ENCODE measurements at places on chromosomes 4 and X.

DNA sequence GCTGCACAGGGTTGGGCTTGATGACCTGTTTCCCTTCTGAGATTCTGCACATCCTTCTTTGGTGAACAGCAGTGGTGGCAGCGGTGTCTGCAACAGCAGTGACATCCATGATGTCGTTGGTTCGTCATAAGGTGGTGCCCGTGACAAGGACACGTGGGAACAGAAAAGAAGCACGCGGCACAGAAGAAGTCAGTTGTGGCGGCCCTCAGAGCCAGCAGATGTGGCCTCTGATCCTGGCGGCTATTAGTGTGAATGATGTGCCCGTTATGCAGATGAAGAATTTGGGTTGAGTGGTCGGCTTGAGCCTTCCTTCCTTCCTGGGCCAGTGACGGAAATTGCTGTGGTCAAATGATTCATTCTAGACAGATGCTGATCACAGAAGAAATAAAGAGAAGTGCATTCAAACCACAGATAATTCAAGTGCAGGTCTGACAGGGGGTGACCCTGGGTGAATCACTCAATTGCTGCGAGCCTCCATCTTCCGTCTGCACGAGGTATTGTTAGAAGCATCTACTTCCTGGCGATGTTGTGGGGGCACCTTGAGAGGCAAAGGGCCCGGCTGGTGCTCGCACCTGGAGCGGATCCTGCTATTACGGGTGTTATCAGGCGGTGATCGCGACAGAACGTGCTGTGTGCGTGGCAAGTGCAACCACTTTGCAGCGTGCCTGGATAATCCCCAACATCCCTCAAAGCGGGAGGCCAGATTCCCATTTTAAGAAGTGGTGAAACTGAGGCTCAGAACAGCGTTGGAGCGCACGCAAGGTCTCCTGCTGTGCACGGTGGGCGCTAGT is 215.2 kb upstream of the PSAPL1 start:
- peak; percentile 94 for DNase-seq

DNA sequence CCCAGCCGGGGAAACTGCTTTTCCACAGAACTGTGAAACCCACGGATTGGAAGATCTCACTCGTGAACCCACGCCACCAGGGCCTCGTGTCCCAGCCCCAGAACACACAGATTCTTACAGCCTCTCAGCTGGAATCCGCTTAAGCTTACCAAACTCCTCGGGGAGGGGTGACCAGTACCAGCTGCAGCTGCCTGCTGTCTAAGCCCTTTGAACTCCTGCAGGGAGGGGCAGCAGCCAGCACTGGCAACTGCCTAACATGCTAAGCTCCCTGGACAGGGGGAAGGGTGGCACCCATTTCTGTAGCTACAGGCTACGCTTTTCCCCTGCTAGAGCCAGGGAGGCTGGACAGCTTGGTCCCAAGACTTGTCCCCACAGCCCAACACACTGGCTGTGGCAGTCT is 38.4 kb downstream of the TBL1X start:
- DNase-seq = no peak

GRCh38 chr4:152626790-152627189 is 53.0 kb downstream of the TMEM154 start:
- no peak for DNase-seq

GRCh38 chr4:72942565-72942964 is 127.0 kb downstream of the COX18 start:
- no peak for DNase-seq

DNA sequence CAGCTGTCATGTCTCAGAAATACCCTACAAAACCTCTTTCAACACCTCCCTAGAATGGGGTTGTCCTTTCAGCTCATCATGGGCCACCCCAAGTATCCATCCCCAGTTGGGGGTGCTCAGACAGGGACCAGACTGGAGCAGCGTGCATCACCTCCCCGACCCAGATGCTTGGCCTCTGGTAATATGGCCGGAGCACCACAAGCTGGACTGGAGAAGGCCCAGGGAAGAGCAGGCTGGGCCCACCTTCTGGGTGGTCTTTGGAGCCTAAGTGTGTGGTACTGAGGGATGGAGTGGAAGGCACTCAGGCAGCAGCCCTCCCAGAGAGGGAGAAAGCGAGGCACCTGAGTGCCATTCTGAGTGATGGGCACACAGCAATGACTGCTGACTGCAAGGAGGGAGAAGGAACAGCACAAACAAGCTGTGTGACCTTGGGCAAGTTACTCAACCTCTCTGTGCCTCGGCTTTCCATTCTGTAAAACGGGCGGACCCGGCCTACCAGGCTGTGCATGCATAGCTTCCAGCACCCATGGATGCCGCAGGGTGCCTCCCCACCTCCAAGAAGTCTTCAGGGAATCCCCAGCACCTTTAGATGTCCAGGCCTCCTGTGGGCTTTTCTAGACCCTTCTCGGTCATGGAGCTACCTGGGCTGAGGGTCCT is 228.2 kb downstream of the AFAP1 start:
- DNase-seq = no peak

GRCh38 chr4:57023104-57023503 is 44.4 kb downstream of the POLR2B start:
- peak; percentile 57 for DNase-seq

DNA sequence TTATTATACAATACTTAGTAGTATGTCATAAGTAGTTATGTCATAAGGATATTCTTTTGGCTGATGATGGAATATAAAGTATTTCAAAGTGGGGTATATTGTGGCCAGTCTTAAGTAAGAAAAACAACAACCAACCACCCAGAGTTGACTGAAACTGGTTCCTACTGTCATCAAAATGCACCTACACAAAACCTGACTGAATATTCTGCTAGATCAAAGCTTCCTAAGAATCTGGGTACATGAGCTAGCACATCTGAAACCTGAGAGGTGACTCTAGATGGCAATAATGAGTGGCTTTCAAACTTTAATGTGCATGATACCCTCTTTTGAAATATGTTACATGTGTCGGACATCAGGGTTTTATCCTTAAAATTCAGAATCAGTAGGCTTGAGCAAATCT is 60.4 kb downstream of the REELD1 start:
- DNase-seq = no peak

DNA sequence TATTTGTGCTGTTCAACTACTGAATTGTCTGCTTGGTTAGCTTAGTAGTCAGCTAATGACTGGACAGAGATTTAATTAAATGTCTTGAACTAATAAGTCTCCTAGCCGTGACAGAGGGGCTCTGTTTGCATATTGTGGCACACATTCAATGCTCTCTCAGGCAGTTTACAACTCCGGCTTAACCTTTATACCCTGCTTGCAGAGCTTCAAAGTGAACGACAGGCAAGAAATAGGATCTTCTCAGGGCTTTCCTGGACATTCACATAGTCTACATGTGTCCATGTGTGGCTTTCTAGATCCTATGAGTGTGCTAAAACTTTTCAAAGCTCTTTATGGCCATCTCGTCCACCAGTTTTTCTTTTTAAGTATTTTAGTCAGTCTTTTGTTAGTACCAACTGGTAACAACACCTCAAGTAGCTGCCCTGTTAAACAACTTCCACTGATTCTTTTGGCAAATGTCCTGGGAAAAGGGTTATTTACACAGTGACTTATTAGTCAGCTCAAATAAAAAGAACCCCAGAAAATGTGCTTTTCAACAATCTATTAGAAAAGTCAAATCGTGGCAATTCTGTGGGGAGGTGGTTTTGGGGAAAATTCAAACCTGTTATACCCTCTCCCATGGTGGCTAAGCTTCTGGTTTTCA is 28.6 kb downstream of the OR13H1 start:
- DNase-seq = no peak

DNA sequence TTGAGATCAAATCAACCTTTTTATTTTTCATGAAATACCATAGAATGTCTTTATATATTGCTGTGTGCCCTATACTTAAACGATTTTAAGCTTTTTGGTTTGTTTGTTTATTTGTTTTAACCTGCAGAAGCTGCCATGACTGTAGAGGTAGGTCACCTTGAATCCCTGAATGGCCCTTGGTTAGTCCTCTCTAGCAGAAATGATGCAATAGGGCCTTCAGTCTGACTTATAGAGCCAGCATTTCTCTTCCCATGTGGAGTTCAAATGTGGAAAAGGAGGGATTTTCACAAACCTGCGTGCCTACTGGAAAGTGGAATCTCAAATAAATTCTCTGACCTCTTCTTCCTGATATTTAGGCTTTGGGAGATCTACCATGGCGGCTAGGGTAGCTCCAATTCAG is 327.9 kb downstream of the MAPK10 start:
- no peak for DNase-seq

DNA sequence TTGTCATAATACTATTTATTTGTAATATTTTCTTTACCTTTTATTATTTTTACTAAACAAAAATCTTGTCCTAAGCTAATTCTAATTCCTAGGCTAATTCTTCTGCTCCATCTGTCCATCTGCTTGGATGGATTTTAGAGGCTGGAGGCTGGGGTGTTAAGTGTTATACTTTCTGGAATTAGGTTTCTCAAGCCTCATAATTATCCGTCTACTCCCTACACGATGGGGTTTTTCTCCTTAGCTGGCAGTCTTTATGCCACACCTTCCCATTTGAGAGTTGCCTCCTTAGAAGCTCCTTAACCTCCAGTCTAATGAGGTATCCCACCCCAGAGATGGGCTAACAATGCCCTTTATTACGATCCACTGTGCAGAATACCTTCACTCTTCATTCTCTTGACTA is 37.6 kb upstream of the LGI2 start:
- DNase-seq = no peak

DNA sequence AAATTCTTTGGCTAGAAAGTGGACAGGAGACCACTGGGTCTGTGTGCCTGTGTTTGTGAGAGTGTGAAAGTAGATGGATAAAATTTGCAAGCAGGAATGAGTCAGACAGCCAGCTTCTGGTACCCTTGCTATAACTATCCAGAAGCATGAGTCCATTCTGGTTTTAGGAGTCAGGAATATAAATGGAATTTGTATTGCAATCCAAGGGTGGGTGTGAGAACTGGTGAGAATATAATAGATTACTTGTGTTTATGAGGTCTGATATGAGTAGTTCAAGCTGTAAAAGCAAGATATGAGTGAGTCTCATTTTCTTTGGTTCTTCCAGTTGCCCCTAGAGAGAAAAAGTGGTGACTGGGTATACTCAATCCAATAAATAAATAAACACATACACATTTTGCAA is 212.7 kb upstream of the TAPT1 start:
- DNase-seq = no peak

- no peak for DNase-seq
Measured at GRCh38 chrX:132561483-132561882, 72.6 kb upstream of the MBNL3 start.

- no peak for DNase-seq
Measured at GRCh38 chr4:74319470-74319869, 11.2 kb downstream of the EPGN start.

DNA sequence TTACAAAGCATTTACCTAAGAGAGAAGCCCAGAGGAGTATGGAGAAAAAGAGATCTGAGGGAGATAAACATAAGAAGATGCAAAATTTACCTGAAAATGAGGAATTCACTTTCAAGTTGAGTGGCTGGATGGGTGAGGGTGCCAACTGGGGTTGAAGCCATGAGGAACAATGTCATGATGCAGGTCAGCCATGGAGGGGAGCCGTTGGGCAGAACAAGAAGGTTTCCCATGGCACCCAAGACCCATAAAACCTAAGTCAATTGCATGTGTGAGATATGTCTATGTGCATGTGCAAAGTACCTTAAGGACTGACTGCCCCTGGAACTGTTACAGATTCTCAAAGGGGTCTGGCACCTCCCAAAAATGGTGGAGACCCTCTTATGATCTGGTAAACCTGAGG is 46.6 kb upstream of the PRRG1 start:
- no peak for DNase-seq

DNA sequence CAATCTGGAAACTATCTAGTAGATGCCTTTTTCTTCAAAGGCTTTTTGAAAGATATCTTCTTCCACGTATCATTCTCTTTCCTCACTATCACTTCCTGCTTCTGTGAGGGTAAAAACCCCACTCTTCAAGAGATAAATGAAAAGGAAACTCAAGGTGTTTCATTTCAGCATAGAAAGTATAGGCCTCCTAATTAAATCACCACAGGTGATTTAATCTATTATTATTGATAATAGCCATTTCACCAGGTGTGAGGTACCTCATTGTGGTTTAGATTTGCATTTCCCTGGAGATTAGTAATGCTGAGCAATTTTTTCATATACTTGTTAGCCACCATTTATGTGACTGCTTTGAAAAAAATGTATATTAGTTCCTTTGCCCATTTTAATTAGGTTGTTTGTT is 92.0 kb upstream of the EMCN start:
- DNase-seq = no peak

- peak; percentile 74 for DNase-seq
Measured at GRCh38 chr4:176988226-176988625, 195.5 kb upstream of the VEGFC start.

GRCh38 chr4:89248879-89249281 is 58.7 kb downstream of the GPRIN3 start:
- no peak for DNase-seq

DNA sequence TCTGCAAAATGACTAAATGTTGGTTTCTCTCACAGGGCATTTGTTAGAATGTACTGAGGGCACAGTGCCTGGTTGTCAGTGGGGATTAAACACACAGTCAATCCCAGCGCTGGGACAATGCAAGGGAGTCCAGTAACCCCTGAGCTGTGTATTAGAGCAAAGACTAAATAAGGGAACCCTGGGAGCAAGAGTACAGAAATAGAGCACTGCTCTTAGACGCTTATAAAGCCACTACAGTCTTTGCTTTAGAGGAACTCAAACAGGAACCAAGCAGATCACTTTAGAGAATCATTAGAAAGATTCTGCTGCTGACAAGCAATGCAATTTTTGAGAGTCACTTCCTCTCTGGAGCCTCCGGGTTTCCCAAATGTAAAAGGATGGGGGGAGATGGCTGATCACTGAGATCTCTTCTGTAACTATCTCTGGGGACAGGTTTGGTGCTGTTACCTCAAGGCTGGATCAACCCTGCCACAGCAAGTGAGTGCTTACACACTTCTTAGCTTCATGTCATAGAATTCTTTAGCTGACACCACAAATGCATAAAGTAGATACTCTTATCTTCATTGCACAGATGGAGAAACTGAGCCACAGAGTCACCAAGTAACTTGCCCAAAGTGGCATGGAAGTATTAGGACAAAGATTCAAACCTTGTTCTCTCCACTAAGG is 137.8 kb upstream of the CPEB2 start:
- DNase-seq = no peak

DNA sequence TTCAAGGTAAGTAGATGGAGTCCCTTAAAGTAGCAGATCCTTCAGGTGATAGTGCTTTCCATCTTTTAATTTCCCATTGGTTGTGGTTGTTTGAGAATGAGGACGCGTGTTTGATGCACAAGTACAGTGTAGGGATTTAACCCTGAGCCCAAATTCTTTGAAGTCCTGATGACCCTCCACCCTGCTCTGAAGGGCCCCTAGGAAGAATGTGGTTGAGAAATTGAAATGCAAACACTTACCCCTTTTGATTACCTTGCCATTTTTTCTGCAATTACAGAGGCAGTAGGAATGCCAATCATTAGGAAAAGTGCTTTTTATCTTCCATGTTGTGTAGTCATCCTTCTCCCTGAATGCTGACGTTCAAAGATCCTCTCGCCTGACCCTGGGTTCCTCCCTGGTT is 112.4 kb downstream of the ZNF518B start:
- DNase-seq = no peak

- no peak for DNase-seq
Measured at GRCh38 chrX:129058405-129058804, 464.9 kb downstream of the SMARCA1 start.

GRCh38 chr4:118741301-118741855 is 56.2 kb downstream of the METTL14 start:
- no peak for DNase-seq

GRCh38 chr4:153573881-153574802 is 108.0 kb downstream of the TMEM131L start:
- peak; percentile 30 for DNase-seq

- peak; percentile 69 for DNase-seq
Measured at GRCh38 chr4:187128222-187128621, 404.6 kb upstream of the FAT1 start.
